ENCODE measurements at places on chromosomes 1 and 21.

DNA sequence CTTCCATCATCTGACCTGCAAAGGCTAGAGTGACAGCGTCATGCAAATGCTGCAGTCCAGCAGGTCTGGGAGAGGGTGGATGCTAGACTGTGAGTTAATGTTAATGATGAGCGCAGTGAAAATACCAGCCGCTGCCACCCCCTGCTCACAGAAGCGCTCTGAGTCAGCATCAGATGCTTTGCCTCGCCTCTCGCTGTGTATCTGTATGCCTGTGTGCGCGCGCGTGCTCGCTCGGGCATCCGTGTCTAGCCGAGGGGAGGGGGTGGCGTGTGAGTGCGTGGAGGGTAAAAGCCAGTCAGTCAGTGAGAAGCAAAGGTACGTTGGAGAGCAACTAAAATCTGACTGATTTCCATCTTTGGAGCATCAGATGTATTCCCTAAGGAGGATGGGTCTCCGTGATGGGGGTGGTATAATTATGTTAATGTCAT lies 858.7 kb downstream of the USP25 start:
- DNase-seq, result peak; percentile 81

GRCh38 chr1:56081173-56081572 lies 498.2 kb downstream of the PLPP3 start:
- peak; percentile 86 for DNase-seq

DNA sequence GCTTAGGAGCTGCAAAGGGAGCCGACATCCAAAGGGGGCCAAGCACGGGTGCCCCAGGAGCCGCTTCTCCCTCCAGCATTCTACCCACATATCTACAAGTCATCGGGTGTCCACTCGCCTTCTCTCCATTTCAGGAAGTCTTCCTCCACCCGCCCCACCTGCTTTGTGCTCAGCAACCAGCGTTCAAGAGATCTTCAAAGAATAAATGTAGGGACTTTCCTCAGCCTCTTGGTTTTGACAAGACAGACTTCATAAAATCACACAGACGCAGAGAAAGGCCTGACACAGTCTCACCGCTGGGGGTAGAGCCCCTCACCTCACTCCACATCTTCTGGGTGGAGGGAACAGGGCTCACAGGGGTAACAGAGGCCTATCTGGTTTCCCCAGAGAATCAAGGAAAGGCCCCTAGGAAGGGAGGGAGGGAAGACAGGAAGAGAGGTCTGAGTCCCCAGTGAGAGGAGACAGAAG lies 49.5 kb downstream of the SSBP3 start:
- DNase-seq, result no peak

DNA sequence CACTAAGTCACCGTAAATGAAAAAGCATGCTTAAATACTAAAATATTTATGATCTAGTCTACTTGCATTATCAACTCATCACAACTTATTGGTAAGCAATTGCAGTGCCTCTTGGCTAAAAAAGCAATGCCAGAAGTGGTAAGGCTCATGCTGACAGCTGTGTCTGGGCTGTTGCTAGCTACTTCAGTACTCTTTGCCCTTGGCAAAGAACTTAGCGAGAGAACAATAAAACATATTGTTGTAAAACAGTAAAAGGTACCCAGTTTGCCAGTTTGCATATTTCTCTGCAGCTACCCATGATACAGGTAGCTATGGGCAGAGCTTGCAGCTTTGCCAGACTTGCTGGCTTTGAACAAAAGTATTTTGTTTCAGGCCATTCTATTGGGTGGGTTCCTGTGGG lies 73.1 kb downstream of the ATP6V1G3 start:
- DNase-seq, result no peak

- DNase-seq, result peak; percentile 34
These were observed 29.8 kb upstream of the HHAT start for GRCh38 chr1:210298936-210299335.

- DNase-seq, result no peak
These were observed 21.7 kb upstream of the ACTRT2 start for GRCh38 chr1:2999571-2999970.

GRCh38 chr1:27116232-27116631 lies 38.7 kb downstream of the SLC9A1 start:
- no peak for DNase-seq

GRCh38 chr1:96306809-96307560 lies 414.6 kb upstream of the PTBP2 start:
- DNase-seq, result peak; percentile 83

DNA sequence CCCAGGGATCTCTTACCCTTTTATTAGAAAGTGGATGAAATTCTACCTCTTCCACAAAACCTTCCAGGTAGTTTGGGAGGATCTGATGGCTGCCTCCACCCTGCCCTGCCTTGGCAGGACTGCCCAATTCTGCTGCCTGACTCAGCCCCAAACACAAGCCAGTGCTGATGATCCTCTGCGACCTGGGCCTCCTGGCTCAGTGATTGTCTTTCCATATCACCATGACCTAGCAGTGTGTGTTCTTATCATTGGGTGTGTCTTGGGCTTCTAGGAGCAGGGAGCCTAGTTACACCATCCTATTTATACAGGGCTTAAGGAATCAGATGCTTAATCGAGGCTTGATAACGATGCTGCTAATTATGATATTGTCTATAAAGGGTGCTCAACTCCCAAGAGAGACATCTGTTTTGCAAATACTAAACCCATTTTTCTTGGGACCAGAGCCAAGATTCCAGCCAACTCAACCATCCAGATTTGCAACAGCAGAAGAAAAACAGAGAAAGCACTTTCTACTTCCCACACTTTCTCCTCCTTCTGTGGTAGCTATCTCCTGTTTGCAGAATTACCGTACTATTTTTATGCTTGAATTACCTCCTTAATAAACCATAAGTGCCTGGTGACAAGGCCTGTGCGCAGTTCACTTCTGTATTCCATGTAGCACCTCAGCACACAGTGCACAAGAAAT lies 36.5 kb upstream of the KIF21B start:
- DNase-seq, result no peak

DNA sequence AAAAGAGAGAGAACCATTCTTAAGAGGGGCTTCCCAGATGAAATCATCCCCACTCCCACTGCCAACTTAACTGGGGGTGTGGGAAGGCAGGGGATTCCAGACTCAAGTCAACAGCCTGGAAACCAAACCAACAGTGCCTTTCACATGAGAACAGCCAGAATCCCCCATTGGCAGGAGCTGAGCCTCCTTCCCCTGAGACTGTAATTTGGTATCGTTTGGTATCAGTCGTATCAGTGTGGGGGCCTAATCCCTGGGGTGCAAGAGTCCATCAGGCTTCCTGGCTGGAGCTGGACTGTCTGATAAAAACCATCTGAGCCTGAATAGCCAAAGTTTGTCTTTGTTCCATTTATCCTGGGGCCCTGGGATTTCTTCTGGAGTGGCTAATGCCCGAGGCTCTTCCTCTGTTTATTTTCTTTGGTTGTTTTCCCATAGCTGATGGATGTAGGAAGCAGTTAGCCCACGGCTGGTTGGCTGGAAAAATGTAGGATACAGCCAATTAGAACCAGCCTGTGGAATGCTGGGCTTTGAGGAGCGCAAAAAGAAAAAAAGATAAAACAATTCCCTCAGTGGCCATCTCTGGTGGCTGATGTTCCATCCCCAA lies 84.6 kb downstream of the LAMC2 start:
- peak; percentile 90 for DNase-seq

DNA sequence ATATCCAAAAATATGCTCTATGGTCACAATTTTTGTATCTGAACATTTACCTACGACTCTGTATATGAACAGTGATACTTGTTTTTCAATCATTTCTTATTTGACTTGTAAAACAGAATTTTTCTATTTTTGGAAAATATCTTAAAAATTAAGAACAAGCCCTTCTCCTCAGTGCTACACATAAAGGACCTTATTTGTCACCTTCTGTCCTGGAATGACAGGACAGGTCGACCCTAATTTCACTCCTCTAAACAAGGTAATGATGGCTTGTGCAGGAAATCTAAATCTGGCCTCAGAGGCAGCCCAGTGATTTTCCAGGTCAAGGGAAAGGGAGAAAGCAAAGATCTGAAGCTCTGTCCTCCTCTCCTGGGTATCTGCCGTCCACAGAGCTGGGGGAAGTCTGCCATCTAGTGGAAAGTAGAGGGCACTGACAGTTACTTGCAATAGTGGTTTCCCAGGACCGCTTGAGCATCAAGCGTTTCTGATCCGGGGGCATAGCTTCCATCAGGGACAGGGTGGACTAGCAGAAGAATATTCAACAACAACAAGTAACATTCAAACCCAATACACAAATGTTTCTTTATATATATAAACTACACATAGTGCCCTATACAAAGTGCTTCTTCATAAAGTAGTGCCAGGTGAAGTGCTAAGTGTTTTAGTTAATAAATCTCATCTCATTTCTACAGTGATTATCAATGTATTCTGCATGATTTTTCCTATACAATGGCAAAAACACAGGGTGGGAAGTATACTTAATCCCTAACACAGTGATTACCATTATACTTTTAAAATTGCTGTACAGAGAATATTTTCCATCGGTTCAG lies 74.6 kb downstream of the SLC25A24 start:
- DNase-seq, result peak; percentile 77

GRCh38 chr1:43711524-43712386 lies 4.4 kb downstream of the ST3GAL3 start:
- DNase-seq, result peak; percentile 78

- DNase-seq, result no peak
These were observed 55.2 kb downstream of the LRRC53 start for GRCh38 chr1:74457253-74457652.

GRCh38 chr1:22936681-22937080 lies 36.0 kb downstream of the LACTBL1 start:
- DNase-seq, result no peak

DNA sequence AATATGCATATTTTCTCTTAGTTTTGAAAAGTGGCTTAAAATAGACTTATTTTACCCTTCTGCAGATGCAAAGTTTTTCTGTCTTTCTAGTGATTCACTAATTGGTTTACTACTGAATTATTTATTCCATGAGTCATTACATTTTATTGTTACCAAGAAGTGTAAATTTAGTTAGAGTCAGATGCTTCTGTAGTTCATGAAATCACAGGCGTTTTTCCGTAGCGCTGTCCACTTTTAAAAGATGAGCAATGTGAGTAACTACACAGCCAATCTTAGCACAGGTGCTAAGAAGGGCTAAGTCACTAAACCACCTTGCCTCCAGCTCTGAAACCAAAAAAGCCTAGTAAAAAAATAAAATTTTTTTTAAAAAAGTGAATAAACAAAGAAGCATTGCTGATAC lies 24.7 kb downstream of the RGS13 start:
- no peak for DNase-seq
